GM03348 (cell line): ENCODE measurements at places on chromosomes 12 and 14.

GRCh38 chr14:75993567-75994041 lies 8.0 kb downstream of the IFT43 start:
- DNase-seq: no peak

- DNase-seq: no peak
These were observed 336.9 kb downstream of the SNAPC1 start for GRCh38 chr14:62099091-62099490.

DNA sequence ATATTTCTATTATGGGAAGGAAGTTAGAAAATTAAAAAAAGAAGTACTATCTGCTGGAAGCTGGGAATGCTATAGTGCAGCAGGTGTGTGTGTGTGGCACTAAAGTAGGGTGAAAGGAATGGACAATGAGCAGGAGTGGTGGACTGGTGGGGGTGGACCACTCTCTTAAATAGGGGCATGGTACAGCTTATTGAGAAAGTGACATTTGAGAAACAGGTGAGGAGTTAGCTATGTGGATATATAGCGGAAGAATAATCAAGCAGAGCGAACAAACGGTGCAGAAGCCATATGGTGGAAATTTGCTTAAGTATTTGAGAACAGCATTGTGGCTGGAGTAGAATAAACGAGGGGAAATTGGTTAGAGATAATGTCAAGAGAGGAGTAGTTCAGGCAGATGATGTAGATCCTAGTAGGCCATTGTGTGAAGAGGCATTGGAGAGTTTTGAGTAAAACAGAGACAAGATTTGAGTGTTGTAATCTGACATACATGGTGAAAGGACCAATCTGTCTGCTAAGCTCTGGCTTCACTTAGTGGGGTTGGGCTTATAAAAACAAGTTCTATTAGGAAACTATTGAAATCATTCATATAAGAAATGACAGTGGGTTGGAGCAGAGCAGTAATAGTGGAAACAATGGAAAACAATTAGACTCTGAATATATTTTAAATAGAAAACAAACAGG lies 149.2 kb upstream of the SYT10 start:
- no peak for DNase-seq

- DNase-seq: no peak
These were observed 106.0 kb downstream of the FAR2 start for GRCh38 chr12:29255042-29255441.

DNA sequence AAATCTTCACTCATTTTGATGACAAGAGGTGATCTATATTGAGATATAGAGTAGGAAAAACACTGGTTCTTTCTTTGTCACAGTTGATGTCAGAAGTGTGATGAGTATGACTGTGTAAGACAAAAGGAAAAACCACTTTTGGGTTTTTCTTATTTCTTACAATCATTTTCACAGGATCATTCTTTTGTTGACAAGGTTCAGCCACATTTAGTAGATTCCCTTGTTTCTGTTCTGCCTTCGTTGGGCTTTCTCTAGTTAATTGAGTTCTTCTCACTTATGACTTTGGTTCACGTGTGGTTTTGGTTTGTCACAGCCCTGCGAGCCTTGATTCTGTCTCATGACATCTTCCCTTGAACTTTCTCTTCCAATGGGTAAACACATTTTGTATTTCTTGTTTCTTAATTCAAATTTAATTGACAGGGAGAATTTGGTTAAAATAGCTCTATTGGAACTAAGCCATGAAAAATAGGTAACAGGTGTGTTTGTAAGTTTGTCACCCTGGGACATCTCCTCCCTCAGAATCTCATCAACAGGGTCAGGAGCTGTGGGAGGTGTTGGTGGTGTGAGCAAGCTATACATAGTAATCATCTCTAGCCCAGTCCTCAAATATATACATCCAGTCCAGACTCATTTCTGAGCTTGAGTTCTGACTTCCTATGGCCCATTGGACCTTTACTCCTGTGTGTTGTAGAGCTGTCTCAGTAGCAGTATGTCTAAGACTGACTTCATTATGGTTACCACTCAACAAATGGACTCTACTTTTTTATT lies 255.3 kb downstream of the BMP4 start:
- no peak for DNase-seq

DNA sequence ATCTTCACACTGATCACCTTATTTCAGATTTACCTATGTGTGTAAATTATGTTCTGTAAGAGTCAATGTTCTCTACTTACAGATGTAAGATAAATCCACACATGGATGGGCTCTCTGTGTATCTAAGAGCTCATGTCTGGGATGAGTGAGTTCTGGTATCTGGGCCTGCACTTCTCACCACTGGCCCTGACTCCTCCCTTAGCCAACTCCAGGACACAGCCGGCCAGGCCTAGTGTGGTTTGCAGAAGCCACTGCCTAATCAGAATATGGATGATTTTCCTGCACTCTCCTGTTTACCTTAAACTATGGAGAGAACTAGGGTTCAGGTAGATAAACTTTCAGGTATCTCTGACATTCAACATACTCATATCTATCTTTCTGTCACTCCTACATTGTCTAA lies 1284.8 kb downstream of the TMEM121 start:
- DNase-seq: no peak

DNA sequence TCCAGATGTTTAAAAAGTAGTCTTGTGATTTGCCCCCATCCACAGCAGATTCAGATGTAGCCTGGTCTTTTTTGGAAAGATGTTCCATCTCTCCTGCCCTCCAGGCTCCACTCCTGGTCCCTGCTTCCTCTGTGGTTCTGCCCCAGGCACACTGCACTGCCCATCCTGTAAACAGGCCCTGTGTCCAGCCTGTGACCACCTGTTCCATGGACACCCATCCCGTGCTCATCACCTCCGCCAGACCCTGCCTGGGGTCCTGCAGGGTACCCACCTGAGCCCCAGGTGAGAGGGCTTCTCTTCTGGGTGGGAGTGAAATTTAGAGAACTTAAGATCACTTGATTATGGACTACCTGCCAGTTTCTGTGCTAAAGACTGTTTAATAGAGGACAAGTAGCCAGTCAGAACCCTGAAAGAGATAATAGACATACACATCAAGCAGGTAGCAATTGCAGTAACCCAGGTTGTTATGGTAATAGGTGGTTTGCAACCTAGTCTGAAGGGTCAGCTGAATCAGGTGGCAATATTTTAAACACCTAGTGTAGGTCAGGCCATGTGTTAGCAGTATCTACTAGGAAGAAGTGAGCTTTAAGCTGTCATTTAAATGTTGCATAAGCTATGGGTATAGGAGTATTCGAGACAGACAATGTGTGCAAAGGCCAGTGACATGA lies 2.1 kb downstream of the RNF31 start:
- DNase-seq: no peak

- DNase-seq: peak; percentile 18
These were observed 163.4 kb downstream of the GARIN6 start for GRCh38 chr12:99810718-99811593.

- peak; percentile 42 for DNase-seq
These were observed 10.8 kb downstream of the GLRX5 start for GRCh38 chr14:95545515-95546168.

DNA sequence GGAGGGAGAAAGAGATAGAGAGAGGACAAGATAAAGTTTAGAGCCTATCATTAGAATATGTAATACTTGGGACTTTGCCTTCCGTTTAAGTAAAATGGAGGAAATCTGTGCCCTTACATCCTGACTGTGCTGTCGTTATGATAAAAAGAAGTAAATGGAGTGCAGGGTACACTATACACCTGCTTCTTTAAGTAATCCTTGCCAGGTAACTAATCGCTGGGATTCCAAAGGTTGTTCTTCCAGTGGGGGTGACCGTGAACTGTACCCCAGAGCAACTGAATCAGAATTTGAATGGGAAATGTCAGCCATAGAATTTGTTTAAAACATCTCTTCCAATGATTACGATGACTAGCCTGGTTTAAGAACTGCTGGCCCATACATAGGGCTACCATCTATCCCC lies 126.1 kb upstream of the EEA1 start:
- no peak for DNase-seq

GRCh38 chr14:76121089-76121748 lies 30.5 kb upstream of the GPATCH2L start:
- no peak for DNase-seq

DNA sequence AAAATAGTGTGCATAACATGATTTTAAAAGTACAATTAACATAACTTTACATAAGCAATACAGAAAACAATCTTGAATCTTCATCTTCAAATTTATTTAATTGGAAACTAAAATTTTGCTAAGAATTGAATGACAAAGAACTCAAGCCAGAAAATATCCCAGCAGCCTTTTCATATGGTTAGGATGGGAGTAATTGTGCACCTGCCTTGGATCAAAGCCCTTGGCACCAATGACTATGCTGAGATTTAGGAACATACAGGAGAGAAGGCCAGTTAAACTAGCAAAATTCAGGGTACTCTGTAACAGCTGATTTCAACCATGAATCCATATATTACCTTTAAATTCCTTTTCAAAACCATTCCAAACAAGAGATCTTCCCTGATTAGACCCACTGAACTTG lies 5.8 kb downstream of the KERA start:
- DNase-seq: no peak

DNA sequence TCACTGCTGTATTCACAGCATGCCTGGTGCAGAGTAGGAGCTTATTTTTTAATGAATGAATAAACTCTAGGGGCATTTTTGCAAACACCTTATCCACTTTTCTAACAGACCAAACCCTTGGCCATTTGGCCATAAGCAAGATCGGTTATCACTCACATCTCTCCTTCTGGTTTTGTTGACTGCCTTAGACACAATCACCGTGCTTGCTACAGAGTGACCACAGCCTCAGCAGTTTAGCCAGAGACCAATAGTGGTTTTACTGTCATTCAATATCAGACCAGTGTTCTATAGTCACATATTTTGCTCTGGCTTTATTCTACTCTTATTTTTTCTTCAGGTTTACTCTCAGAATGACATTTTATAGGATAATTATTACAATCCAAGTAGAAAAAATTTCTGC lies 2.2 kb downstream of the KLRB1 start:
- no peak for DNase-seq

GRCh38 chr14:51284241-51284640 lies 44.2 kb downstream of the TMX1 start:
- DNase-seq: peak; percentile 9

GRCh38 chr12:47887529-47887928 lies 17.3 kb downstream of the VDR start:
- DNase-seq: no peak

DNA sequence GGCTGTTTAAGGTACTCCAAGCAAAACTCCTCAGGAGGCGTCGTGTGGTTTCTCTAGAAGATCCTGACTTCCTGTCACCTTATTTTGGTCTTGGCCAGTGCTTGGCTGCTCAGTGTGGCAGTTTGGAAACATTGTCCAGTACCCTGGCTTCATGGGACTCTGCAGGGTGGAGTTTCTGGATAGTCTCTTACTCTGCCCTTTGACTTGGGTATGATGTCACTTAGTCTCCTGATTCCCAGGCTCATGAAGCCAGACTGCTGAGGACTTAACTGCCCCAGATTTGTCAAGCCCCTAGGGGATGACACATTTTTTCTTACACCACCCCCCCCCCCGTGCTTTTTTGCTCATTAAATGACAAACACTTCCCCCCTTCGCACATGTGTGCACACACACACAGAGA lies 82.7 kb downstream of the ADCK1 start:
- DNase-seq: peak; percentile 53

DNA sequence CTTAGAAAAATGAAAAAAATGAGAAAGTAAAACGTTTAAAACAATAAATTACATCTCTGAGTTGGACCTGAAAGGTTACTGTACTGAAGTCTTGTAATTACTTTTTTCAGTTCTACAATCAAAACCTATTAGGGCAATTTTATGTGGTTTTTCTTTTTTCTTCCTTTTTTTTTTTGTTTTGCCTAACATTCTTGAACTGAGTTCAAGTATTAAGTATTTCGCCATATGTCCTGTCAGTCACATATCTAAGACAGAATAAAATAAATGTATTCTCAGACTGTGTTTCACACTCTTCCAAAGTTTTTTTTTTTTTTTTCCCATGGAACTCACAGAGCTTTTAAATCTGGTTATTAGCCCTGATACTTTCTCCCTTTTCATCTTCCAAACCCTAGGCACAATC lies 172.0 kb downstream of the BCAT1 start:
- DNase-seq: no peak

DNA sequence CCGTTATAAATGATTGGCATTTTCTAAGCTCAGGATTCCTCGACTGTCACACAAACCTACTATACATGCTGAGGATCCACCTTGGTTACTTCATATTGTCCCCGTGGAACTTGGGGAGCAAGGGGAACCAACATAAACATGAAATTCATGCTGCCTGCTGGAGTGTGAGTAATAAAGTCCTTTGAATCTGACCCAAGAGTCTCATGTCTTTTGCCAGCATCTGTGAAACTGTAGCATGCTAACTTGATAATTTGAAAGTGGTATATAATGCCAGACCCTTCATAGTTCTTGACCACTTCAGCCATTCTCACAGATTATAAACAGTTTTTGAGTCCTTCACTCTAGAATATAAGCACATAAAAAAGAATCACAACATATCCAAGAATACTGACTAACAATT lies 17.1 kb downstream of the SLC35F4 start:
- no peak for DNase-seq

- no peak for DNase-seq
These were observed 2.6 kb upstream of the PRKAB1 start for GRCh38 chr12:119665164-119665929.

GRCh38 chr14:81829447-81829846 lies 295.8 kb upstream of the SEL1L start:
- no peak for DNase-seq

DNA sequence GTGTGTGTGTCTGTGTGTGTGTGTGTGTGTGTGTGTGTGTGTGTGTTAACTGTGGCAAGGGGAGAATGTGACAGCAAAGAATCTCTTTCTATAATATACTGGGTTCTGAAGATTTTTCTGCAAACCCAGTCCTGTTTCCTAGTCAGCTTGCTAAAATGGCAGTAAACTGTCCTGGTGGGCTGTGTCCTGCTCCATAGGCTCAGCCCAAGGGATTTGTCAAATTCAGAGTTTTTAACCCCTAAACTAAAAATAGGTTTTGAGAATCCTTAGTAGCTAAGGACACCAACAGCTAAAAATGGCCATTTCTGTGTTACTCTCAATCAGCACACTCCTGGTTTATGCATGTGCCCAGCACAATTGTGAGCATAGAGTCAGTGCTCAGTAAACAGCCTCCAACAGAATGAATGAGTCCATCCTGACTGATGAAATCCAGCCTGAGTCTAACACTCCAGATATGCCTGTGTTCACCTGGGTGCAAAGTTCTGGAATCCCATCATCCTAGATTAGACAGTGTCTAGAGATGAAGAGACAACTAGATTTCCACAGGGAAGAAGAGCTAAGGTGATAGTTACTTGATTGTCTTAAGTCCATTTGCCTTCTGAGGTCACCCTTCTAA lies 192.6 kb downstream of the TTC6 start:
- no peak for DNase-seq
